ENCODE measurements at places on chromosomes 5 and 9.
A peak's percentile ranks its signal among the peaks of the same experiment; 100 is the strongest.

DNA sequence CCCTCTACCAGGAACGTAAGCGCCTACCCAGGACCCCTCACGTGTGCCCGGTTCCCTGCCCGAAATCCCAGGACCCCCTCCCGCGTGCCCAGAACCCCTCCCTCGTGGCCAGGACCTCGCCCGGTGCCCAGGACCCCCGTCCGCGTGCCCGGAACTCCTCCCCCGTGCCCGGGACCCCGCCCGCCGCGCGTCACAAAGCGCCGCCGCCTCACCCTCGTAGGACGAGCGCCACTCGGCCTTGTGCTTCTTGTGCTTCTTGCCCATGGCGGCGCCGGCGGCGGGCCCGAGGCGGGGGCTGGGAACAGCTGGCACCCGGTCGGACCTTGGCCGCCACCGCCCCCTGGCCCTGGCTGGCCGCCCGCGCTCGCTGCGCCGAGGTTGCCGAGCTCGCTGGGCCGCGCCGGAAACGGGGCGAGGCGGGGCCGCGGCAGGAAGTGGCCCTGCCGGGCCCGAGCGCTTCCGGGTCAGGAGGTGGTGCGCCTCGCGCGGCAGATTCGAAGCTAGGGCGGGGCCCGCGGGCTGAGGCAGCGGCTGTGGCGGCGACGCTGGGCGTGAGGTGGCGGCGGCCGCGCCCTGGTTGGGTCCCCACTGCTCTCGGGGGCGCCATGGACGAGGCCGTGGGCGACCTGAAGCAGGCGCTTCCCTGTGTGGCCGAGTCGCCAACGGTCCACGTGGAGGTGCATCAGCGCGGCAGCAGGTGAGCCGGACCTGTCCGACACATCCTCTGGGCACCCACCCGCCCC, at the start of the genes BRD9 and TRIP13:
Gene BRD9 (minus strand): TSS at position 408 of the 743 bp plus-strand sequence. CDS start 144 bp downstream, at position 264.
Gene TRIP13 (plus strand): TSS at position 491 of the 743 bp plus-strand sequence. CDS start 115 bp downstream, at position 606.
- peak; percentile 95 for DNase-seq

- no peak for DNase-seq
These were observed 337.6 kb upstream of the SEMA6A start for GRCh38 chr5:116912221-116912620.

DNA sequence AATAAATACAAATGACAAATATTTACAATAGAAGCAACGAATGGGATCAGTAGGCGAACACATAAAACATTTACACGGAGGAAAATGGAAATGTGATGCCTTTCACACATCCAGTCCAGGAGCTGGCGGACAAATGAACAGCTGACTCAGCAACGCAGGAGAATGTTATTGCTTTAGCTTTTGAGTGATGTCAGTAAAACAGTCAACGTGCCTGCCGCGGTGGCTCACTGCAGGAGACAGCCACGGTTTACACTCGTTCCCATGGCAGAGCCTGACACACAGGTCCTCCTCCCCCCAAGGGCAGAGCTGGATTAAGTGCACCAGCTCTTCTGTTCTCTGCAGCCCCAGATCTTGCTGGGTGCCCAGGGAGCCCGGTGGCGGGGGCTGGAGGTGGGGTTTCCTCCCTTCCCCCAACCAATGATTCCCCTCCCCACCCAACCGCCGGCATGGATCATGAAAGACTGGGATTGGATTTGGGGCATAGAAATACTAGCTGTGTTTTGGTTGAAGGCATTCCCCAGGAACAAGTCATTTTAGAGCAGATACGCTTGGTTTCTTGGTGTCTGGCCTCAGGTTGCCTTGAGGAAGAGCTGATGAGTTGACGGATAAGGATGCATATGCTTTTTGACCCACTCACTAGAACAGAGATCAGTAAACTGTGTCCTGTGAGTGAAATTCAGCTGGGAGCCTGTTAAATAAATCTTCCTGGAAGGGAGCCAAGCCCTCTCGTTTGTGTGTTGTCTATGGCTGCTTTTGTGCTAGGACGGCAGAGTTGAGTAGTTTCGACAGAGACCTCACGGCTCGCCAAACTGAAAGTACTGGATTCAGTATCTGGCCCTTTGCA, 12.5 kb downstream of the STC2 start:
- DNase-seq: no peak

- DNase-seq: no peak
These were observed 435.4 kb downstream of the ZSWIM6 start for GRCh38 chr5:61767231-61768080.

- no peak for DNase-seq
These were observed 163.6 kb upstream of the GRIN3A start for GRCh38 chr9:101902051-101902450.

- DNase-seq: no peak
These were observed 12.1 kb downstream of the LYRM7 start for GRCh38 chr5:131182839-131183238.

- DNase-seq: no peak
These were observed 123.9 kb downstream of the SV2C start for GRCh38 chr5:76207120-76207519.

DNA sequence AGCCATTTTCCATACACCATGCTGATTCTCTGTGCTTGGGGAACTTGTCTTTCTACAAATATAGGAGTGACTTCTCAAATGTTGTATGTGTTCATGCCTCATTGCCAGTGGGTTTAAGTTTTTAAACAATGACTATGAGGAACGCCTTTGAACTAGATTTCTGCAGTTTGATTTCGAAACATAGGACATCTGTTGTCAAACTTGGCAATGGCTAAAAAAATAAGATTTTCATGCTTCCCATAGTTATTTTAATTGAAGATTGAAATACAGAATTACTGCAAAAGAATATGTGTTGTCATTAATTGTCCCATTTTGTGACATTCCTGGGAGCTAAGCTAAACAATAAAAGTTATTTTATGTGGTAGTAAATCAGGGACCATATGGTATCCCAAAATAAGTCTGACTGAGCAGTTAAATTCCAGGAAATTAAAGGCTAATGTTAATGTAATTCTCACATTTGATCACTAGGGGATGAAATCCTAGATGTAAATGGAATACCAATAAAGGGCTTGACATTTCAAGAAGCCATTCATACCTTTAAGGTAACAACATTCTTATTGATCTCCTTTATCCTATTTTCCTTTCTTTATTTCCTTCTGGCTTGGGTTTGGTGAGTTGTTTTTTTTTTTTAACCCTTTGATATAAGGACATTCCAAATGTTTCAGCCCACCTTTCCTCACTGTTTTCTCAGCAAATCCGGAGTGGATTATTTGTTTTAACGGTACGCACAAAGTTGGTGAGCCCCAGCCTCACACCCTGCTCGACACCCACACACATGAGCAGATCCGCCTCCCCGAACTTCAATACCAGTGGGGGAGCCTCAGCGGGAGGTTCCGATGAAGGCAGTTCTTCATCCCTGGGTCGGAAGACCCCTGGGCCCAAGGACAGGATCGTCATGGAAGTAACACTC, 116.7 kb downstream of the GOLPH3 start:
- DNase-seq: no peak

- no peak for DNase-seq
These were observed 17.0 kb downstream of the LHX3 start for GRCh38 chr9:136187683-136188586.

DNA sequence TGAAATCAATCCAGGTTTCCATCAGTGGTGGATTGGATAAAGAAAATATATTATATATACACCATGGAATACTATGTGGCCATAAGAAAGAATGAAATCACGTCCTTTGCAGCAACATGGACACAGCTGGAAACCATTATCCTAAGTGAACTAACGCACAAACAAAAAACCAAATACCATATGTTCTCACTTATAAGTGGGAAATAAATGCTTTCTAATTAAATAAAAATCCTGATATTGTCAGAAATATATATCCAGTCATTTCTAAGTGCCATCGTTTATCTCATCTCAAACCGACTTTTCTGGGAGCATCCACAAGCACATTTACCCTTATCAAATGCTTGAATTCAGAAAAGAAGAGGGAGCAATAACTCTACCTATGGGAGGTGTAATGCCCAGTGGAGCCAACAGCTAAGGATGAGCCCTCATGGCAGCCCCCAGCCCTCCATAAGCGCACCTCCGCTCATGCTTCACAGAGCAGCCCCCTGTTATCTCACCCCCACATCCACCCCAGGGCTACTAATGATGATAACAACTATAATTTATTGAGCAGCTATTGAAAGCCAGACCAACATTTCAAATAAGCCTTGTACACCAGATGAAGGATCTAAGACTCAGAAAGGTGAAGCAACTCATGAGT, 101.7 kb upstream of the SPOCK1 start:
- no peak for DNase-seq

Measured in small intestine (tissue), 16 donors.